Urinary bladder (tissue), 4 donors: ENCODE measurements at places on chromosomes 12 and 14.

DNA sequence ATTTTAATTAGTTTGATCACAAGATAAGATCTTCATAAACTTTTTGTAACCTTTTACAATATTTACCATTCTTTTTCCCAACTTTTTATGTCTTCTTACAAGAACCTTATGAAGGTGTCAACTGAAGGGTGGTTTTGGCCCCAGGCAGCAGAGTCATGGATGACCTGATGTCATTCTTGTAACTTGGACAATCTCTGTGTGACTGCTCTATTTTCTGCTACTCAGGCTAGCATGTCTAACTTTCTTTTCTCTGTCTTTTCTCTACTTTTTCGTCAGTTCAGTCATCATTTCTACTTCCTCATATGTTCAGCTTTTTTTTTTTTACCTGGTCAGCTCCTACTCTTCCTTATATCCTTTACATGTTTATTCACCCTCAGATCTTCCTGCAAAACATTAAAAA, 150.7 kb upstream of the PTPRQ start:
- no peak for DNase-seq

- DNase-seq: no peak
Measured at GRCh38 chr12:14751986-14752385, 51.3 kb downstream of the WBP11 start.

DNA sequence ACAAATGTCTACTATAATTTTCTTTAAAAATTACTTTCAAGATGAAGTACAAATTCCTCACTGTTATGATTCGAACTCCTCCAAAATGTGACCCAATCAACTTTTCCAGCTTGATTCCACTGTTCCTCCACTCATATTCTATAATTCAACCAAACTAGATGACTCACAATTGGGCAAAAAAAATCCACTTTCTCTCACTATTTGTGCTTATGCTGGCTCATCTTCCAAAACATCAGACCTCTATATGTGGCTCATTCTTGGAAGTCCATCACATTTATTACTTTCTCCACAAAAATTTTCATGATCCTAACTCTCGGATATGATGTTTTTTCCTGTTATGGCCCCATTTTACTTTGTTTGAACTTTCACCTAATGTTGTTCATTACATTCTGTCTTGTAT, 26.9 kb upstream of the RXYLT1 start:
- no peak for DNase-seq

- DNase-seq: no peak
Measured at GRCh38 chr14:20436363-20436755, 393 bp upstream of the KLHL33 start.

- no peak for DNase-seq
Measured at GRCh38 chr14:69269381-69269780, 9.4 kb downstream of the GALNT16 start.

DNA sequence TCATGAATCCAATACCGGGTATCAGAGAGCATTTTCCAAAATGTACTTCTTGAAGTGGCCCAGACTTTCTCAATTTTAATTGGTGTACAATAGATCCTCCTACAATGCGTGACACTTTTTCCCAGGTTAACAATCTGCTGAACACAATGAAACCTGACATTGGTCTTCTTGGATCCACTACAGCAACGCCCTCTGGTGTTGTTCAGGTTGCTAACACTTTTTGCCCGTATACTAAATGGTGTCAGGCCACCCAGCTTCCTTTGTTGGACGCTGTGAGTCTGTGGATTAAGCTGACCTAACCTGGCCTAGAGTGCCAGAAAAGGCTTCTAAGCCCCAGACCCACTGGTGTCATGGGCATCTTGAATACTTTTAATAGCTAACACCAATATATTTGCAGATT, 89.2 kb downstream of the KCNK10 start:
- no peak for DNase-seq

DNA sequence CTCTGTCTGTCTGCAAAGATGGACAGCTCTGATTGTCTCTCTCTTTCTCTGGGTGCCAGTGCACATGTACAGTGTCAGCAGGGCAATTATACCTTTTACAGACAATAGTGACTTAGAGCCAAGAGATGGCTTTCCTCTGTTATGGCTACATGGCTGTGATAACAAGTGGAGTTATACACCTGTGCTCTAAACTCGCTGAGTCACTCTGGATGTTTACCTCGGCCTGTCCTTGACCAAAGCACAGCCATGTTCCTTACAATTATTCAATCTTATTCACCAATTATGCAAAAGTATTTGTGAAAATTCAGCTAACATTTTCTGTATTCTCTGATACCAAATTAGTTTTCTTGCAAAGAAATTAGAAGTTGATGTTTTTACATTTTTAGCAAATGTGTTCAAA, 475.5 kb upstream of the CCDC196 start:
- DNase-seq: no peak

GRCh38 chr12:111570084-111570961, 28.8 kb downstream of the ATXN2 start:
- no peak for DNase-seq

DNA sequence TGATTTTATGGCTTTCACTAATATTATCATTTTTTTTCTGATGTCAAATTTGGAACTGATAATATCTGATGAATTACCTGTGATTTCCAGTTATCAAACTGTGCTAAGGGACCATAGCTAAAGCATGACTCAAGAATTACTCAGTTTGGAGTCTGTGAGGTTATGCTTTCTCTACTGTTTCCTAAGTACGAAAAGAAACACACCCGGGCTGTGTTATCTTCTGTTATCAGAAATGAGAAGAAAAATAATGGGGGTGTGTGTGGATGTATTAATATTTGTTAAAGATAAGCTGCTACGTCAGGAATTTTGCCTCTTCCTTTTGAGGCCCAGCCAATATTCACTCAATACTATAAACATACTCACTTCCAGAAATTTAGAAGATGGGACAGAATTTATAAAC, 1401.9 kb upstream of the FLRT2 start:
- no peak for DNase-seq

DNA sequence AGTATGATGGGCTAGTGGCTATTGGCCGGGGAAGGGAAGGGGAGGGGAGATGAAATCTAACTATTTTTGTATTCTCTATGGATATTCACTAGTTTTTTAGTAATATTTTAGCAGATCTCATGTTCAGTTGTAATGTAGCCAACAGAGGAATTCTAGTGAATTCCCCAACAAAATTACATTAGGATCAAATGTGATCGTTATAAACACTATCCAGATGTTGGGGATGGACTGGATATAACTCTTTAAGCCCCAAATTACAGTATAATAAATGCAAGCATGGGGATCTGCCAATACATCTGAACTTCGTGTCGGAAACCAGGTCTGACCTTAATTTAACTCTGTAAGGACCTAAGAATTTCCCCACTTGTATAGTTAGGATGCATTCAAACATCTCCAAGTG, 21.5 kb downstream of the LLPH start:
- DNase-seq: no peak

DNA sequence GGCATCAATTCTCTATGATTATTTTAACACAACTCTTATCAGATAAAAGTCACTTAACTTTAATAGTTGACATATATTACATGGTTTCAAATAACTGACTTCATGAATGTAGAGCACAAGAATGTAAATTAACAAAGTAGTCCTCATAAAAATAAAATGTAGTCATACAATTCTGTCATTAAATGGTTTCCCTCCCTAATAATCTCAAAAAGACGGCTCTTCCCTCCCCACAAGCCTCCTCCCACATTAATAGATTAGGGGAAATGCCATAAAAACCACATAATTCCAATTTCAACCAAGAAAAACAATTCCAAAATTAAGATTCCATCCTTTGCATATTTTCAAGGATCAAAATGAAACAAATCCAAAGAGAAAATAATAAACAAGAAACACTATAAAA, 36.7 kb downstream of the SPTLC2 start:
- no peak for DNase-seq
